ENCODE measurements at places on chromosomes 5 and 9.

- no peak for DNase-seq
Observed at GRCh38 chr9:101032426-101032825, 3.9 kb downstream of the PLPPR1 start.

DNA sequence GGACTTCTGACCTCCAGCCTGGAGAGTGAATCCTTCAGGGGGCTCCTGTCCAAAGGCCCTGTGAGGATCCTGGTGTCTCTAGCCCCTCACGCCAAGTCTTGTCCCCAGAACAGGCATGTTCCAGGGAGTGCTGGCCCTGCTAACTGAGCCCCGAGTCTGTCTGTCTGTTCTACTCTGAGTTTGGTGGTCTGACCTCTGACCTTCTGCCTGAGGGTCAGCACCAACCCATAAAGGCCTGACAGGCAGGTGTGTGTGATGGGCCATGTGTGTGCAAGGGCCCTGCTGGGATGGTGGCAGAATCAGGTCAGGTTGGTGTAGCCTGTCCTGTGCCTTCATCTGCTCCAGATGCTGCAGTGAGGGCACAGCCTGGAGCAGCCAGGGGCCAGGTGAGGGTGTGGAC lies 46.3 kb downstream of the PHF2 start:
- DNase-seq = no peak

GRCh38 chr5:88555674-88556073 lies 287.0 kb upstream of the TMEM161B start:
- peak; percentile 54 for DNase-seq

DNA sequence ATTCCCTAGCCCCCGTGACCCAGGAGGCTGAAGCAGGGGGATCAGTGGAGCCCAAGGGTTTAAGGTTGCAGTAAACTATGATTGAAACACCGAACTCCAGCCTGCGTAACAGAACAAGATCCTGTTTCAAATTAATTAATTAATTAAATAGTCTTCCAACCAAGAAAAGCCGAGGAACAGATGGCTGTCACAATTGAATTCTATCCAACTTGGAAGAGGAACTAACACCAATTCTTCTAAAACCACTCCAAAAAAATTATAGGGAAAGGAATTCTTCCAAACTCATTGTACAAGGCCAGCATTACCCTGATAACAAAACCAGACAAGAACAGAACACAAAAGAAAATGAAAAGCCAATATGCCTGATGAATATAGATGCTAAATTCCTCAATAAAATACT lies 43.4 kb upstream of the RGS7BP start:
- DNase-seq = no peak

DNA sequence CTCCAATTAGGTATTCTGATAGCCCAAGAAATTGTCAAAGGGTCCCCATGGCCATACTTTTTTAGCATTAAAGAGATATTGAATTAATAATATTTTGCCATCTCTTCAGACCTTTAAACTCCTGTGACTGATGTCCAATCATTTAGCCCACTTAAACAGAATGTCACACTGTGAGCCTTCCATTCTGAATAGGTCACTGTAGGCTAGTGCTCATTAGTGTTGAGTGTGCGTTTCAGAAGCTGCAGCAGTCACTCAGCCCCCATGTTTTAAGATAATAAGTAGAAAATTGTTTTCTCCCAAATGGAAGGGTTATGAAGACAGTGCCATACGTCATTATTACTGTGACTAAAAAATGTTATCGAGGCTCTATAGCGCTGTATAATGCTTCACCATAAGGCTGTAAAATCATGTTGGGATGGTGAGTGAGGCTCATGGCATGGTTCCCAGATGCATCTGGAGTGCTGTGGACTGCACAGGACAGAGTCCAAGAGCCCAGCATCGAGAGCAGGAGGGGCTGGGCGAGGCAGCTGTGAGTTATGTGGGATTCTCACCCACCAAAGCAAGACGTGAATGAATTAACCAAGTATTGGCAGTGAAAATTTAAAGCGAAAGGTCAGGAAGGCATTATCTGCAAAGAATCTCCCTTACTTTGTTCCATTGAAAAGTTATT lies 2112.9 kb upstream of the WWC1 start:
- no peak for DNase-seq

Data from midbrain (tissue), 1 donor.